ENCODE measurements at places on chromosomes 7 and 10.

- no peak for DNase-seq
Measured at GRCh38 chr10:43781480-43782361, 133.0 kb upstream of the ZNF32 start.

GRCh38 chr7:90629297-90629918, 33.3 kb downstream of the CDK14 start:
- peak; percentile 32 for DNase-seq

- no peak for DNase-seq
Measured at GRCh38 chr7:55185321-55185802, 166.5 kb downstream of the EGFR start.

DNA sequence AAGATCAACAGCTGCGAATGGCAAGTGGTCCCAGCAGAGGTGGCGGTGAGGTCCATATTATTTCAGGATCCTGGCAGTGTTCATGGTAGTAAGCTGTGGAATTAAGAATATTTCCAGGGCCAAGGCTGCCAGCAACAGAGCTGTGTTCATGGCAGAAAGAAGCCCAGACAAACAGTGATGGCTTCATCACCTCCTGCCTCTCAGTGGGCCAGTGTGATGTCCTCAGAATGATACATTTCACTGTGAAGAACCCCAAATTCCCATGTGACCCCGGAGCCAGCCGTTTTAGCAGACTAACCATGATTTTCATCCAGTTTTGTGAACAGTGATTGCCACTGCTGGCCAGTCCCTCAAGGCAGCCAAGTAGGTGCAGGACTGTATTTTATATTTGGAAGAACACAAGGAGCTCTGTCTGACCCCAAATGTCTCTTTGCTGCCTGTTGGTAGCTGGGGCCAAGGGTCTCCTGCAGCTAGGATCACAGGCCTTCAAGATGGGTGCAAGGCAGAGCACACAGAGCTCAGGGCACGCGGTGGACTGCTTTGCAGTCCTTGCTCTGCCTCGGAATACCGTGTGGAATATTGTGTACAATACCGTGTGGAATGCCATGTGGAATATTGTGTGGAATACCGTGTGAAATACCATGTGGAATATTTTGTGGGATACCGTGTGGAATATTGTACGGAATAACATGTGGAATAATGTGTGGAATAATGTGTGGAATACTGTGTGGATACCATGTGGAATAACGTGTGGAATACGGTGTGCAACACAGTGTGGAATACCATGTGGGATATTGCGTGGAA, 132.3 kb upstream of the CHST15 start:
- peak; percentile 38 for DNase-seq

- no peak for DNase-seq
Measured at GRCh38 chr7:5574770-5575269, 151.2 kb upstream of the TNRC18 start.

GRCh38 chr7:129394982-129395914, 39.0 kb upstream of the STRIP2 start:
- no peak for DNase-seq

DNA sequence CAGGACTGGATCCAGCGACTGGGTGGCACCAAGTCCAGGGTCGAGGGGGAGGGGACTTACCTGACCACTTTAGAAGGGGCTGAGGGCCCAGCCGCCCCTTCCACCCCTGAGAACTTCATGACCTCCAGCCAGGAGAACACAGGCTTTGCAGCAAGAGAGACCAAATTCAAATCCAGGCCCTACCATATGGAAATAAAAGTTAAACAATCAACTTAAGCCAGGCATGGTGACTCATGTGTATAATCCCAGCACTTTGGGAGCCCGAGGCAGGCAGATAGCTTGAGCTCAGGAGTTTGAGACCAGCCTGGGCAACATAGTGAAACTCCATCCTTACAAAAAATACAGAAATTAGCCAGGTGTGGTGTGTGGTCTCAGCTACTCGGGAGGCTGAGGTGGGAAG, 61.9 kb downstream of the COL13A1 start:
- DNase-seq, result no peak
